ENCODE measurements at places on chromosomes 2 and 18. TPM values are rescaled to one million over a fixed set of nuclear protein-coding genes. Genes with fewer than 3 reads are reported as not detected.

- no peak for DNase-seq
These were observed 108.2 kb upstream of the SMAD2 start for GRCh38 chr18:48038636-48039035.

The DSG1 gene
- 0.08 TPM for polyA plus RNA-seq

- DNase-seq, result no peak
These were observed 1074.8 kb upstream of the CDH2 start for GRCh38 chr18:29251681-29252080.

The EVA1A gene
- 17.4 TPM for polyA plus RNA-seq

GRCh38 chr2:147420517-147420916, 424.3 kb upstream of the ACVR2A start:
- no peak for DNase-seq

DNA sequence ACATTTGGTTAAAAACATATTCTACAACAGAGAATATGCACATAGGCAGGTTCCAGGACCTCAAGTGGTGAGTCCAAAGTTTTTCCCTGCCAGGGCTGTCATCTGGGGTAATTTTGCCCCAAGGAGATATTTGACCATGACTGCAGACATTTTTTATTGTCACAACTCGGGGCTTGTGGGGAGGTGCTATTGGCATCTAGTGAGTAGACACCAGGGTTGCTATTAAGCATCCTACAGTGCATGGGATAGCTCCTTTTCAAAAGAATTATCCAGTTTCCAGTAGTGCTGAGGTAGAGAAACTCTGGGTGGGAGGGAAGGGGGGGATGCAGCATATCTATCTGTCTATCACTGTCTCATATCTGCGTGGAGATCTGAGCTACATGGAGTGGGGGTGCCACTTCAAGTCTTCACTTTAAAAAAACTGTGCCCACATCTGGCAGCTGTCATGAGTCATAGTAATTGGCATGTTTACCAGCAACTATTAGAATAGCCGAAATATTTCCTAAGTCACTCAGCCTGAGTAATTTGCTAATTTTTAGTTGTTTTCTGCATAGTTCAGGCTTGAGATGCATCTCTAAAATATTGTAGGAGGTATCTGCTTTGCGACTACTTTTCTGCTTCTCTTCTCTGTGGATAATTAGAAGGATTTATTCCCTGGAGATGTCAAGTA, 254.0 kb upstream of the RBMS1 start:
- no peak for DNase-seq

GRCh38 chr2:24830786-24831185, 37.6 kb downstream of the CENPO start:
- no peak for DNase-seq

All from left renal pelvis (tissue), 4 donors.